ENCODE measurements at places on chromosomes 1 and 21.

DNA sequence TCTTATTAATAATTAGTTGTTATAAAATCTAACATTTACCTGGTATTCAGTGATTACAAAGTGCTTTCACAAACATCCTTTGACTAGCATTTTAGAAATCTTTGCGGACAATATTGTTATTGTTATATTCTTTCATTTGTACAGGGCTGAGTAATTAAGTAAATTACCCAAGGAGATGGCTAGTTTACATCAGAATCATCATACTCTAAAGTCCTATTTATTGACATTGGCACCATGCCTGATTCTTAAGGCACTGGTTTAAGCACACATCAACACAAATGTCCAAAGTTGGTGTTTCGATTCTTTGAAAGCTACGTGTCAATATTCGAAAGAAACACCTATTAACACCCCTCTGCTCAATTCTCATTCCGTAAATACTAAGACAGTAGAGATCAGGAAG is 424.6 kb upstream of the CHRM3 start:
- DNase-seq = no peak

DNA sequence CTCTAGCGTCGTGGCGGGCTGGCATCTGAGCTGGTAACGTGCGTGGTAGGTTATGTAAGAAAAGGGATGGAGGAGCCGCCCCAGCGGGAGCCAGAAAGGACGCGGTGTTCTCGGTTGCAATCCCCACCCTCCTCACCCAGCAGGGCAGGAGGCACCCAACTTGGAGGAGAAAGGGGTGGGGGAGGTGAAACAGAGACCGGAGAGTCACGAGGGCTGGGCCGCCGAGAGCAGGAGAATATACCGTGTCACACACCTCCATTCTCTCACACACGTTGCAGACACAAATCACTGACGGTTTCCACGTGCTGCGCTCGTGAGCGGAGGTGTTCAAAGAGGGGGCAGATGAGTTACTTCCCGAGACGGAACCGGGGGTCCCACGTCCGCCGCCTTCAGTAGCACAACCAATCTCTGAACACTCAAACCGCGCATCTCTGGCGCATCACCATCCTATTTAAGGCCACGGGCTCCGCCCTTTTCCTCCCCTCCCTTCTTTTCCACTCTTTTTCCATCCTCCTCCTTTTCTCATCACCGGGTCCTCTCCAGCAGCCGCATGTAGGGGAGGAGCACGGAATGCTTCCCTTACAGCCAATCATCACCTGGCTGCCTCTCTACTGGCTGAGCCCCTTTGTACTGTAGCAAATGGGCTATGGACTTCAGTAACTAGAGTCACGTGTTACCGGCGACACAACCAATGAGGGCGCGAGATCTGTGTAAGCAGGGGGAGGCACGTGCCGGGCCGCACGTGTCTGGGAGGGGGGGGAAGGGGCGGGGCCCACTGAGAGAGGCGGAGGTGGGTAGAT is at the start of gene CIART:
CIART (plus strand) TSS at position 797 of the 800 bp plus-strand sequence. CDS start 714 bp downstream, outside the sequence.
- peak; percentile 99 for DNase-seq

DNA sequence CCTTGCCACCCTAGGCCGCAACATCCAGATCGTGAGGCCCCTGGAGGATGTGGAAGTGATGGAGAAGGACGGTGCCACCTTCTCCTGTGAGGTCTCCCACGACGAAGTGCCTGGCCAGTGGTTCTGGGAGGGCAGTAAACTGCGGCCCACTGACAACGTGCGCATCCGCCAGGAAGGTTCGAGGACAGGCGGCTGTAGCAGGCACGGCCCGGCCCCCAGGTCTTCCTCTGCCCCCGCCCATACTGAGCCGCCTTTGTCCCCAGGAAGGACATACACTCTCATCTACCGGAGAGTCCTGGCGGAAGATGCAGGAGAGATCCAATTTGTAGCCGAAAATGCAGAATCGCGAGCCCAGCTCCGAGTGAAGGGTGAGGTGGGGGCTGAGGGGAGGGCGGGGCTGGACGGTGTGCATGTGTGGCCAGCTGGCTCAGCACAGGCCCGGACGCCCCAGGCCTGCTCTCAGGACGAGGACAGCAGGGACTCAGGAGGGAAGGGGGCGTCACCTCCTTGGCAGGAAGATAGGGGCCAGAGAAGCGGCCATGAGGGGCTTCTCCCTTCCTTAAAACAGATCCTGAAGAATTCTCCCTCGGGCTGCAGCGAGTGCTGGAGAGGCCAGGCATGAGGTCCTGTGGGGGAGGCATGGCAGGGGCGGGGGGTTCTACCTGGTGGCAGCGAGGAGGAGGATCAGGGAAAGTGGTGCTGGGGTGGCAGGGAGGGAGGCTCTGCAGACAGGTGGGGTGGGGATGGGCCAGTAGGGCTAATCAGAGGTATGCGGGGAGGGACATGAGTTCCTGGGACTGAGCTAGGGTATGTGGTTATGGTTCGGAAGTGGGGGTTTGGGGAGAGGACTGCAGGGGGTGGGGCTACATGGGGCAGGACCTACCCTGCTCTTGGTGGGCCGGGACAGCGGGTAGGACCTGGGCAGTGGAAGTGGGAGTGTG is 69.9 kb downstream of the OBSCN start:
- no peak for DNase-seq

DNA sequence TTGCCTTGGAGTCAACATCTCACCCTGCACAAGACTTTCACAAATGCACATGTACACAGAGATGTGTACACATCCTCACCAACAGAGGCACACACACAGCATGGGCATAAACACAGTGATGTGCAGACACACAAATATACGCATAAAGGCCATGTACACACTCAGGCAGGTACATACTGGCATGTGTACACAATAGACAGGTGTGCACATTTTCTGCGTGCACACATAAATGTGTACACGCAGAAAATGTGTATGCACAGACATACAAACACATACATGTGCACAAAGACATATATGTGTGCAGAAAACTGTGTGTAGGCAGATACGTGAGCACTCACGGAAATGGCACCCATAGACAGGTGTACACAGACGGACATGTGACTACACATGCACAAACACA is 85.3 kb upstream of the ZBTB40 start:
- DNase-seq = no peak

DNA sequence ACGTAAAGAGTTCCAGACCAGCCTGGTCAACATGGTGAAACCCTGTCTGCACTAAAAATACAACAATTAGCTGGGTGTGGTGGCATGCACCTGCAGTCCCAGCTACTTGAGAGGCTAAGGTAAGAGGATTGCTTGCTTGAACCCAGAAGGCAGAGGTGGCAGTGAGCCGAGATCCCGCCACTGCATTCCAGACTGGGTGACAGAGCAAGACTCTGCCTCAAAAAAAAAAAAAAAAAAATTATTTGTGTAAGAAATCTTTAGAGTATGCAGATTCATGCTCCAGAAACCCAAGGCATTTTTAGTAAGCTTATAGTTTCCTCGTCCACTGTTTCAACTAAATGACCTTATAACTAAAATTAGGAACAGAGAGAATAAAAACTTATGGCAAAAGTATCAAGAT is 51.3 kb downstream of the ABL2 start:
- peak; percentile 49 for DNase-seq

Data from EL (cell line).